Right lung (tissue), 10 donors: ENCODE measurements at places on chromosomes 13 and 19.

DNA sequence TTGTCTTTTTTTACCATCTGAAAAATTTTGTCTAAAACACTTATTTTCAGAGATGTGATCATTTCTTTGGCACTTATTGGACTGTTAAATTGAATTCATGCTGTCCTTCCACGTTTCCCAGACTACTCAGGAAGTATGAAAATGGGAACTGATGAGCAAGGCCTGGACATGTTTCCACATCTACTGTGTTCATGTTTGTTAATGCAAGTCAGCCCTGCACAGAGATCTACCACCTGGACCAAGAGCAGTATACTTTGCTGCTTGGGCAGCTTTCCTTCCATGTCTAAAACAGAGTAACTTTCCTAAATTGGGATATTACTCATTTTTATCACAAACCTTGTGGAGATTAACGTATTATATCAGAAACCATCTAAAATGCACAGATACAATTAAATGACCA lies 687.4 kb downstream of the DIAPH3 start:
- DNase-seq = no peak

- DNase-seq = no peak
Observed at GRCh38 chr19:46621191-46622117, 3.4 kb downstream of the PTGIR start.

- no peak for DNase-seq
Observed at GRCh38 chr13:110546926-110547325, 14.6 kb downstream of the RAB20 start.

DNA sequence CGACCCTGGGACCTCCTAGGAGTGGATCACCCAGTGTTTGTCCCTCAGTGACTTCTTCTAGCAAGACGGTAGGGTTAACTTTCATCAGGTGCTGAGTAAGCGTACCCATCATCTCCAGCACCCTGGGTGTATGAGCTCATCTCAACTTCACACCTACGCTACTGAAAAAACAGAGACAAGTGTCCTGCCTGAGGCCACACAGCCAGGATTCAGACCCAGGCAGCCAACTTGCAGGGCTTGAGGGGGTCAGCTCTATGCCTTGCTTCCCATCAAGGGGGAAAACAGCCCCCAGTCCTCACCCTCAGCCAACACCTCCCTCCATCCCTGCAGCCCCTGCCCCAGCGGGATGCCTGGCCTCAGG lies 4.6 kb downstream of the TLE2 start:
- no peak for DNase-seq

GRCh38 chr19:11339254-11340098 lies at the start of gene RAB3D:
TSS of gene RAB3D (minus strand) at chr19:11339657. CDS start at chr19:11337399, 2,258 bp downstream.
- peak; percentile 91 for DNase-seq

- no peak for DNase-seq
Observed at GRCh38 chr13:66391322-66391721, 838.8 kb downstream of the PCDH9 start.

DNA sequence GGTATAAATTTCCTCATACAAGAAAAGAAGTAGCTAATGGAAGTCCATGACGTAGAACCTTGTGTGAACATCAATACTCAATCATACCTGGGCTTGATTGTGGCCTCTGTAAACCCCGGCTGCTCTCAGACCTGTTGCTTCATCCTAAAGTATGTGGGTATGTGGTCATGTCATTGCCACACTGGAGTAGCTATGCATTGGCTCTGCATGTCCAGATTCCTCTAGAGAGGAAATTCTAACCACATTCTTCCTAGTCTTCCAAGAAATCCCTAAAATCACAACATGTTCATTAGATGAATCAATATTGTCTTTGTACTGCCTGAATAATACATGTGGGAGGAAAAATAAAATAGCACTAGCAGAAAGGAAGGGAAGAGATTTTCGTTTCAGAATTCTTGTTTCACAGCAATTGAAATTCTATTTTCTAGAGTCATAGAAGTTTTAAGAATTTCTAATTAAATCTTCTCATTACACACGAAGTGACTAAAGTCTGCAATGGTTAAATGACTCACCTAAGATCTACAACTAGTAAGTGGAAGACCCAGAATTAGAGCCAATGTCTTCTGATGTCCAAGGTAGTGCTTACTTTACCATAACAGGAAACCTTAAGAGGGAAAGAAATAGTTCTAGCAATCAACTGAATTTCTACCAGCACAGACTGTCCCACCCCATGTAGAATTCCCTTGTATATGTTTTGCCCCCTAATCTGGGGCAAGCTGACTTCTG lies 28.0 kb downstream of the RXFP2 start:
- DNase-seq = no peak

GRCh38 chr19:13633109-13633508 lies 126.8 kb upstream of the CACNA1A start:
- DNase-seq = peak; percentile 21

GRCh38 chr19:10915130-10916091 lies 13.0 kb downstream of the YIPF2 start:
- DNase-seq = no peak

GRCh38 chr13:112974671-112975070 lies 5.7 kb downstream of the MCF2L start:
- no peak for DNase-seq

DNA sequence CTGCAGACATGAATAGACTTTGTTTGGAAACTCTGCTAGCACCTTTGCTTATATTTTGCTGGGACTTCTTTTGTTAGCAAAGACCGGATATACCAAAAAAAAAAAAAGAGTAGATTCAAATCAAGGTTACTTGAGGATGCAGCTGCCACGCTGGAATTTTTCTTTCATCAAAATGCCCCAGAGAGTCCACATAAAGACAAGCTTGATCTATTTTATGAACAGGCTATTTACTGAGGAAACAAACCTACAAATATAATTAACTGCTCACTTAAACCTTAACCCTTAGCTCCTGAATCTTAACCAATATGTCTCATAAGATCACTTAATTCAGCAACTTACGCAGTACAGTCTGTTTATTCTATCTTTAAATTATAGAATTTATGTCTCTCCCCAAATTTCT lies 27.1 kb upstream of the DOCK9 start:
- DNase-seq = no peak

- DNase-seq = no peak
Observed at GRCh38 chr19:31354799-31355664, 5.8 kb upstream of the TSHZ3 start.

GRCh38 chr13:26651234-26651633 lies 93.8 kb downstream of the WASF3 start:
- no peak for DNase-seq

- peak; percentile 54 for DNase-seq
Observed at GRCh38 chr19:48543121-48543710, 8.8 kb upstream of the SULT2B1 start.
